ENCODE measurements at places on chromosomes 4 and X.
A peak's percentile ranks its signal among the peaks of the same experiment; 100 is the strongest.

DNA sequence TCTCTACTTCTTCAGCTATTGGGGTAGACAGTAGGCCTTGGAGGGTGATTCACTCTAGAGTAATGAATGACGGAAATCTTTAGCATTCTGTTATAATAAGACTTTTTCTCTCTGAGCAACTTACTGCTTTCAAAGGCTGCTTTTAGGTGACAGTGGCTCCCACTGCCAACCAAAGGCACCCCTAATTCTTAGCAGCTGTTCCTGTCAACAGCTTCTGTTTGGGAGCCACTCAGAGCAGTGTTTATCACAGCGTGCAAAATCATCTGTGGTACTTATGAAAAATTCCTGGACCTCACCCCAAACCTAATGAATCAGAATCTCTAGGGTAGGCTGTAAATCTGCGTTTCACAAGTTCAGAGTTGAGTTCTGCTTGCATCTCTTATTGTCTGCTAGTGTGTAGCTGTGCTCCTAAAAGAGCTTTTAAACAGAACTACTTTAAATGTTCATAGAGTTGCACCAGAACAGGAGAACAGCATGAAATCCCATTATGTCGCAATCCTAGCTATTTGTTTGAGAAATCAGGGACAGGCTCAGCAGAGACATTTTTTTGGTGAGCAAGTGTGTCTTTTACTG, 52.8 kb upstream of the POU4F2 start:
- DNase-seq = no peak

- peak; percentile 60 for DNase-seq
Measured at GRCh38 chr4:4575284-4576211, 33.7 kb upstream of the STX18 start.

DNA sequence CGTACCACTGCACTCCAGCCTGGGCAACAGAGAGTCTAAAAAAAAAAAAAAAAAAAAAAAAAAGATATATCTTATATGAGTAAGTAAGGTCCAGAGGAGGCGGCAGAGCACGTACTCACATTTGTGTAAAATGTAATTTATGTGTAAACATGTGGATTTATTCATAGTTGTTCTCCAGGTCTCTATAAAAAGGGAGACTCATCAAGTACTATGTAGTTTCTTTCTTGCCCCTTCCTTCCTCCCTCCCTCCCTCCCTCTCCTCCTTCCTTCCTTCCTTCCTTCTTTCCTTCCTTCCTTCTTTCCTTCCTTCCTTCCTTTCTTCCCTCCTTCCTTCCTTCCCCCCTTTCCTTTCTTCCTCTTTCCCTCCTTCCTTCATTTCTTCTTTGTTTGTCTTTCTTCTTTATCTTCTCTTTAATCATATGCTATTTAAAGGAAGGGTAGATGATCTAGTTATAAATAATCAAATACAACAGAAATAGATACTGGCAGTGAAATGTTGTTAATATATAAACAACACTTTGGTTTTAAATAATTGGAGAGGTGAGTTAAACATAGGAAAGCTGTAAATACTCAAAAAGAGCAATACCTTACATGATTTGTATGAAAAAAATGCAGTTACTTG, 344.8 kb downstream of the ANK2 start:
- no peak for DNase-seq

DNA sequence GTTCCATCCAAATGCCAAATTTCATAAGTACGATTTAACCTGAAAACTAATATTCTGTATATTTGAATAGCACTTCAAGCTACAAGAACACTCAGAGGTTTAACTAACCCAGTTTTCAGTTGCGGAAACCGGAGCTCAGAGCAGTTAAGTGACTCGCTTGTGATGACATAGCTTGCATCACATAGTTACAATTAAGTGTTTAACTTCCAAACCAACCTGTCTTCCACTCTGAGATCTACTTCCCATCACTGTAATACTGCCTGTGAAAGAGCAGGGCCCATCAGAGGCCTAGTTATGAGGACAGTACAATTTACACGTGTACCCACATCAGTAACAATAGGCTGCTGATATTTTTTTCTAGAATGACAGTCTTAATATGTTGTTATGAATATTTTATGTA, 120.3 kb downstream of the MAD2L1 start:
- DNase-seq = no peak

Data from left kidney (tissue), 8 donors.